ENCODE measurements at places on chromosomes 1 and 21.

DNA sequence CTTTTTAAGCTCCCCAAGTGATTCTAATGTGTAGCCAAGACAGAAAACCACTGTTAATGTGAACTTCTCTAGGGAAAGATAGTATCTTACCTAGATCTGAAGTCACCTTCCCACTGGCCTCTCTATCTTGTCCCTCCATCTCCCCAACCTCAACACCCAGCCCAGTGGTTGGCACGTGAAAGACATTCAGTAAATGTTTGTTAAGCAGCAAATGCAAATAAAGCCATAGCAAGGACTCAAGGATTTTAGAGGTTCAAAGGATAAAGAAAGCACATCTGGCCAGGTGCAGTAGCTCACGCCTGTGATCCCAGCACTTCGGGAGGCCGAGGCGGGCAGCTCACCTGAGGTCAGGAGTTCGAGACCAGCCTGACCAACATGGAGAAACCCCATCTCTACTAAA is 9.8 kb downstream of the CLCC1 start:
- no peak for DNase-seq

- DNase-seq, result no peak
Measured at GRCh38 chr1:223524930-223525451, 131.8 kb downstream of the CCDC185 start.

DNA sequence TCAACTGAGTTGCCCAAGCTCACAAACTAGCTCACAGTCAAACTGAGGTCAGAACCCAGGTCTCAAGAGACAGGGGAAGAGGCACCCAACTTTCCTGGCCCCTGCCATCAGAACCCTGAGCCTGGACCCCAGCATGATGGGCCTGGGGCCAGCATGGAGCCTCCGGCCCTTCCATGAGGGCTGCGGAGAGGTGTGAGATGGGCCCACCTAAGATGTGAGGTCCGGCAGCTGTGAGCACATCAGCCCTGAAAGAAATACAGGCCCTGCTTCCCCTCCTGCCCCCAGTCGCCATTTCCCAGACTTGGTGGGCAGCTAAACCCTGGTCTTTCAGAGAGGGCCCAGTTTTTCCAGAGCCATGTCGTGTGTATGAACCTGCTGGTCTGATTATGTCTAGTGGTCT is 30.6 kb downstream of the QSOX1 start:
- no peak for DNase-seq

GRCh38 chr1:212621949-212622305 is 13.4 kb downstream of the ATF3 start:
- DNase-seq, result no peak

- peak; percentile 30 for DNase-seq
Measured at GRCh38 chr1:206685334-206685768, 646 bp downstream of the MAPKAPK2 start.

DNA sequence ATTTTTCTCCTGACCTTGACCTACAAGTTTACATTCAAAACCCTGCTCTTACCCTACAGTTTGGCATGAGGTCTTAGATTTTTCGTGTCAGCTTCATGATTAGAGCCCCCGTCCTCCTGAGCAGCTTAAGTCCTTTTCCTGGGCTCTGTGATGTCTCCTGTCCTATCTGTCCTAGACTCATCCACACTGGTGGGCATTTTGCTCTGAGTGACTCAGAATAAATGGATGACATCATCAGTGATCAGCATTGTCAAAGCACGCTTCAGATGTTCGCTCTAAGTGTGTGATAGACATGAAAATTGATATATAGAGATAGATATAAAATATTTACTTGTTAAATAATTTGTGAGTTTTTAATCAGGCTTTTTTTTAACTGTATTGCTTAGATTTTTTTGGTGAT is 21.8 kb downstream of the RGS13 start:
- DNase-seq, result no peak

DNA sequence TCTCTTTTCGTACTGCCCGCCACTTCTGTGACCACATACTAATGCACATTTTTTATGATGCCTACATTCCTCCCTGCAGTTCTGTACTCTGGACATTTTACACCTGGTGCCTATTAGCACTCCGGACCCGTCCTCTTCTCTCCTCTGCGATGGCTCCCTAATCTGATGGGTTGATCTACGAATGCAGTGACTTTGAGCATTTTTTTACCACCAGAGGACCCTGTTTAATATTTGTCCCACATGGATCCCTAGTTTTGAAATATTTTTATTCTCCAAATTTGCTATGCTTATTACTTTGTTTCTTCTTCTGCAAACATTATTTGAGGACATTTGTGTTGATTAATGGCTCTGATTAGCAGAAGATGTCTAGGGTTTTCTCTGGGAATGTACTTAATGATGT is 5.2 kb downstream of the PPFIA4 start:
- no peak for DNase-seq

- no peak for DNase-seq
Measured at GRCh38 chr1:164155347-164155746, 403.6 kb upstream of the PBX1 start.

DNA sequence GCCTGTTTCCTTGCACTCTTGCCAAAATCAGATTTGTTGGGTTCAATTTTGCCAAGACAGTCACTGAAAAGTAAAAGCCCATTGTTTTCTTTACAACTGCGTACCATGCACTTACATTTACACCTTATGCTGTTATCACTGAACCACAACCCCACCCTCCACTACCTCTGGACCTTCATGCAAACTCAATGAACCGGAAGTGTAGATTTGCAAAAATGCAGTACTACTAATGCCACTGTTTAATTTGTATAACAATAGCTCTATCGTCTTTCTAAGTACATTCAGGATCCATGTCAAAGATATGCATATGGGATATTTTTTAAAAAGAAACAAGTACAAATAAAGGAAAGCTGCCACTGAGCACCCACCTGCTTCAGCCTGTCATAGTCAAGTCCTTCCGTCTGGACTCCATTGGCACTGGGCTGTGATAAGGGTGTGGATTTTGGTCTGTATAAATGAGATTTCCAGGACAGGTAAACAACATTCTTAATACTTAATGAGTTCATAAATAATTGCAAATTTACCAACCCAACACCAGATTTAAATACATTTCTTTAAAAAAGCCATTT is 72.9 kb upstream of the LBR start:
- DNase-seq, result no peak

DNA sequence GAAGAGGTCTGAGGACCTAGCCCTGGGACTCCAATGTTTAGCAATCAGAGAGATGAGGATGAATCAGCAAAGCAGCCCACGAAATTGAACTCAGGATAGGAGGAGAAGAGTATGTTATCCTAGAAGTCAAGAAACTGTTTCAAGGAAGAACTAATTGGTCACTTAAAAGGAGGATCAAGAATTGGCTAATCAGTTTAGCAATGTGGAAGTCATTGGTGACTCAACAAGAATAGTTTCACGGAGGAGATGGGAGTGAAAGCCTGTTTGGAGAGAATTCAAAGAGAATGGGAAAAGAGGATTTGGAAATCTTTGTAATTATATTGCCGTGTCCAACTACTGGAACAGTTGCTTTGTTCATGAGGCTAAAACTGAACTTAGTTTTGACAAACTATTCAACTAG is 7.4 kb downstream of the HMCN1 start:
- no peak for DNase-seq

DNA sequence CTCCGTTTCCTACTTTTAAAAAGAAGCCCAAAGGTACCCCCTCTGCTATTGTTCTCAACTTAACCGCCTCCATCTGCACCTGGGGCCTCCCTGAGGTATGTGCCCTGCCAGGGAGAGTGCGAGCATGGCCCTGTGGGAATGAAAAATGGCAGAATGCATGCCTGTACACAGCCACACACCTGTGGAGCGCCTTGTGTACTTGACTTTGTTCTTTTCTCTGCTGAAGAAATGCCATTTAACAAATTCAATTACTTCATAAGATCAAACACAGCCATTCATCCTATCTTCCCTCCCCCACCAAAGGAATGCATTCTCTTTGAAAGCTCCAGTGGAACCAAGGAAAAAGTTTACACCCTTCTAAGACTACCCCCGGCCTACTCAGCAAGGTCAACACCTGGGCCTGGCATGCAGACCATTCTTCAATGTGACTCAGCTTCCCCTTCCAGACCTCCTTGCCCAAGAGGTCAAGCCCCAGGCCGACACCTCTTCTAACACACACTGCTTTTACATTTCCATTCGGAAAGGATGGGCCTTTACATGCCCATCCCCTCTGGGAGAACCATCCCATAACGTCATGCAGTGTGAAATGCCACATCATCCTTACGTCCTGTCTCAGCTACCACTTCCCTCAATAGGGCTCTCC is 123.7 kb downstream of the SMYD2 start:
- DNase-seq, result no peak

GRCh38 chr1:205495237-205495823 is 9.1 kb upstream of the CDK18 start:
- no peak for DNase-seq

GRCh38 chr1:46544561-46545240 is 6.7 kb downstream of the KNCN start:
- DNase-seq, result no peak

DNA sequence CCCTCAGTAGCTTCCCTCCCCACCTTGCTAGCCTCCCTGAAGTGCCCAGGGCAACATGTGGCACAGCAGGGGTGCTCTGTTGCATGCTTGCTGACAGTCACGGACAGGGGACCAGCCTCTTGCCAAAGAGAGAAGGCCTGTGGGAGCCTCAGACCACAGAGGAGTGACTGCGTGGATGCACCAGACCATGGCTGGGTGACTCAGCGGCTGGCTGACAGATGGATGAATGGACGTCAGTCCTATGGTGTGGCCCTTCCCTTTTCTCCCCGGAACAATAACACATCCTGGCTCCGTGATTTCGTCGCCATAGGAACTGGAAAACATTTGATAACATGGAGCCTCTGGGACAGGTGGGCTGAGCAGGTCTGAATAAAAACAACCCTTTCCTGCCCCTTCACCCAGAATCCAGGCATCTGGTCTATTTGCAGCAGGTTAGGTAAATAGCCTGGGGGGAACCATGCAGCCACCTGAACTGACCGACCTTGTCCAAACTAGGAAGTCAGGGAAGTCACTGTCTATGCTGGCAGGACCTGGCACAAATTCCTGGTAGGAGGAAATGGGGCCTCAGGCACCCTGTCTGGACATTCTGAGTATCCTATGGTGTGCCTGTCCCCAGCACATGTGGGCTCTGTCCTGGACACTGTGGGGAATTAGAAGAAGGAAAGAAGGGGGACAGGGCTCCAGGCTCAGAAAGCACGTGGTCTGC is 53.3 kb downstream of the NENF start:
- no peak for DNase-seq

Data from activated T-helper 9 cell treated with anti-CD3 and anti-CD28 coated beads, Interleukin-2, amount 50 U/mL, for 16 hours (primary cell).